ENCODE measurements at places on chromosomes 11 and 22.

DNA sequence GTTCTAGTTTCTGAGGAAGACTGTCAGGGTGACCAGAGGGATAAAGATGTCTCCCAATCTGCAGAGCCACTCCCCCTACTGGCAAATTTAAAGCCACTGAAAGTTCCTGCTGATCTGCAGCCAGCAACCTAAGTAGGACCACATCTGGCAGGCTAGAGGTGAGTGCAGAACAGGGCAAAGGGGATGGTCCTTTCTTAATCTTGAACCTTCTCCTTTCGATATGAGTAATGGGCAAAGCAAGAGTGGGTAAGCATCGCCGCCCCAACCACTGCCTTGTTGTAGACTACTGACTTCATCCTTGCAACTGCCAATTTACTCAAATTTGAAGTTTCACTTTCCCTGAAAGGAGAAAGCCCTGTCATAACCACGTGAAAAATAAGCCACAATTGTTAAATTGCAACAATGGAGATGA, 30.7 kb downstream of the SCUBE2 start:
- DNase-seq, result no peak

GRCh38 chr11:101046947-101047346, 82.7 kb downstream of the PGR start:
- DNase-seq, result no peak

DNA sequence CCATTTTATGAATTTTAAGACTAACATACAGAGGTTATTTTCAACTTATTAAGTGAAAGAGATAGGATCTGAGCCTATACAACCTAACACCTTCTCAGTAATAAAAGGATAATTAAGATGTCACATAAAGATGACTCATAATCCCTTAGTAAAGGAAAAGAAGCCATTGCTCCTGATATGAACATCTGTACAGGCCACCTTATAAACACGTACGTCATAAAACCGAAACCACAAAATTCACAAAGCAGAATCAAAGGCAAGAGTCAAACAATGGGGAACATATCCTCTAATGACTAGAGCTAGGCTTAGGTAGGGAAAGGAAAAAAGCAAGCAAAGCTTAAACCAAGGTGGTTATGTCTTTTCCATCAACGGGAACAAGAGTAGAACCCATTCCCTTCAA, 103.5 kb downstream of the KCNA4 start:
- no peak for DNase-seq

GRCh38 chr22:50482107-50483074, 1.0 kb downstream of the ADM2 start:
- no peak for DNase-seq

GRCh38 chr11:96178887-96179279, 164.1 kb downstream of the MAML2 start:
- no peak for DNase-seq

DNA sequence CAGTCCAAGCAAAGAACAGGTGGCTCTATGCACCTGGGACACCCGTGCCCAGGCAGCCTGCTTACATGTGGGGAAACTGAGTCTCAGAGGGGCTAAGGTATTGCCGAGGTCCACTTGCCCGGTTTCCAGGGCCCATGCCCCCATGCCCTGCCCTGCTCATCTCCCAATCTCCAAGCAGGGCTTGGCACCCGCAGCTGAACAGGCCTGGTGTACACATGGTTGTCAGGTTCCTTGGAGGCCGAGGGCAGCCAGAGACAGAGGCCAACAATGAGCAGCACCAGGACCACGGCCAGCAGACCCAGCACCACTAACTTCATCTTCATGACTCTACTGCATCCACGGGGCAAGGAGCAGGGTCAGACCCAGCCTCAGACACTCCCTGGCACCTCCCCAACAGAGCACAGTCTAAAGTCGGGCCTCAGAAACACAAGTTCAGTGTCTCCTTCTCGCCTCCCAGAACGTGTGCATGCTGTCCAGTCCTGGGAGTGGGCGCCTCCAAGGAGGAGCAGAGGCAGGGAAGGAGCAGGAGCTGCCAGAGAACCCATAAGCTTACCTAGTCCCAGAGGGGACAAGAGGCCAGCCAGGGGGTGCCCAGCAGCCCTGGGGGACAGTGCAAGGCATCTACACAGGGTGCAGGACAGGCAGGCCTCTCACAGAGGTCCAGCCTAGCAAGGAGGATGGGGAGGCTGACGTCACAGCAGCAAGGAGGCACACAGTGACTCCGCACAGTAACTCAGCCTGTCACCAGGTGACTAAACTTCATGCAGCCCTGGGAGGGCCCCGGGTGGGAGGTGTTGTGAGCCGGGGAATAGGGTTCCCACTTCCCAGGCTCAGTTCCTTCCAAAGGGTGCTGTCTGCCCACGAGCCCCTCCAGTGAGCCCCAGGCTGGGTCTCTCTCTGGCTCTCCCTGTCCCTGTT, 20.2 kb upstream of the RGL4 start:
- no peak for DNase-seq

DNA sequence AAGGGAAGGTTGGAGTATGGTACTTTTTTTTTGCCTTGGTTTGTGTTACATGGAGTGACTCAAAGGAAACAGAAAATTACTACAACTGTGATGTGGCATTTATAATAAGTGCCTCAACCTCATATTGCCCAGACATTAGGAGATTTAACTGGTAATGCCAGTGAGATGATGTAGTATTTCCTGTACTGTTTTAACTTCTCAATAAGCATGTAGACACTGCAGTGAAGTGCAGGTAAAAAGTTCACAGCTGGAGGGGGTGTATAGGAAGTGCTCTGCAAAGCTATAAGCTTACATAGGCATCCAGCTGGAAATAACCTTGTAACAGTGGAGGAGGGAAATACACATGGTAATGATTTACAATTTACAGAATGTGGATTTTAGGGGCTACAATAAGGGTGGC, 138.2 kb upstream of the MTMR2 start:
- no peak for DNase-seq

DNA sequence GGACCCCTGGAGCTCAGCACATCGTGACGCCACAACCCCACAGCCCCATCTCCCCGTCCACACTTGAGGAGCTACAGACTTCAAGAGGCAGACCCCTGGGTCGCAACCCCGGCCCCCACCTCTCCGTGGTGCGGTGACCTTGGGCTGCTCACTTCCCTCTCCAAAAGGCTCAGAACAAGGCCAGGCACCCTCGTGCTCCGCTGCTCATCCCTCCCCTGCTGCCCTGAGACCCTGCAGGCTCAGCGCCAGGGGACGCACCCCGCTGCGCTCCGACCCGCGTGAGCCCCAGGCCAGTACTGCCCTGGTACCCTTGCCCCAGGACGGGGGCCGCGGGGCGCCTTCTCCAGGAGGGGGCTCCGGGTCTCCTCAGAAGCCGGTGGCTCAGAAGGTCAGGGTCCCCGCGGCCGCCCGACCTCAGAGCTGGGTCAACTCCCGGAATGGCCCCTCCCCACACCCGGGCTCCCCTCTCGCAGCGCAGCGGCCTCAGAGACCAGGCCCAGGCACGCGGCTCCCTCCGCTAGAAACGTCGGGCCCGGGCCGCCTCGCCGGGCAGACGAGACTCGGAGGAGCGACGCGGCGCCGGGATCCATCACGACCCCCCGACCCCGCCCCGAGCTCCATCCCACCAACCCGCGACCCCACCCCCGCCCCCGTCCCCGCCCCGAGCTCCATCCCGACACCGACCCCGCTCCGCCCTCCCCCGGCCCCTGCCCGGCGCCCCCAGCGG, 563 bp downstream of the GATD1 start:
- DNase-seq, result no peak

- no peak for DNase-seq
These were observed 50.1 kb downstream of the MUC6 start for GRCh38 chr11:986270-986951.

GRCh38 chr11:76781046-76781801, 1.9 kb upstream of the TSKU start:
- DNase-seq, result no peak

- DNase-seq, result no peak
These were observed 2.8 kb downstream of the CEP57 start for GRCh38 chr11:95793116-95793515.

- DNase-seq, result no peak
These were observed 43.7 kb upstream of the ARHGAP20 start for GRCh38 chr11:110755941-110756340.

DNA sequence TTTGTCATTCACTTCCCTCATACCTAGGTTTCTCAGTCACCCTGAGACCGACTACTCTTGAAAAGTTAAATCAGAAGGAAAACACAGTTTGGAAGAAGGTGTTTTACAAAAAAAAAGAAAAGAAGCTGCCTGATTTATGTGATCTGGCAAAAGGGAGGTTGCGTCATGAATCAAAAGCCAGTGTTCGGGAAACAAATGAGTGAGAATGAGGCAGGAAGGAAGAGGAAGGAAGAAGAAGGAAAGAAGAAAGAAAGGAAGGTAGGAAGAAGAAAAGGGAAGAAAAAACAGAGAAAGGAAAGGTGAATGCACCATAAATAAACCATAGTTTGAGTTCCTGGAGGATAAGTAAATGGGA, 314.6 kb downstream of the BLID start:
- no peak for DNase-seq

GRCh38 chr11:64235437-64236161, 1.2 kb downstream of the VEGFB start:
- no peak for DNase-seq

GRCh38 chr11:91261513-91261912, 963.1 kb upstream of the FAT3 start:
- no peak for DNase-seq

- DNase-seq, result no peak
These were observed 27.2 kb upstream of the PPARA start for GRCh38 chr22:46122980-46123693.

DNA sequence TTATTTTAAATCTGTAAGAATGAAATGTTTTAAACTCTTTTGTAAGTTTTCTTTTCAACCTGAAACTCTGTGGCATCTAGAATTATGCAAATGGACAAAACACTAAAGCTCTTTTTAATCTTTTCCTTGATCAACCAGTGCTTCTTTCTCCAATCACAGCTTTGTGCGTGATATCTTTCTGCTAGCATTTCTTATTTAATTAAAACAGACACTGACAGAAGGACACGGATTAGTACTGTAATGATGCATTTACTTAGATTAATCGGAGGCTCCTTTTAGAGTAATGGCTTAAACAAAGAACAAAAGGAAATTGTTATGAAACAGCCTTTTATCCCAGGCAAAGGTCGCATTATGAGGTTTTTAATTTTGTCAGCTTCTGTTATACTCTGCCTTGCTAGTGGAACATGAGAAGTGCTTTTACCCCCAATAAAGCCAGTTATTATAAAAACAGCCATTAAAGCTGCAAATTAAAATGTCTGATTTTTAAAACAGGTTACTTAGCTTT, 48.5 kb upstream of the SOX6 start:
- DNase-seq, result no peak

- DNase-seq, result no peak
These were observed 84.3 kb downstream of the PANX1 start for GRCh38 chr11:94212898-94213297.

DNA sequence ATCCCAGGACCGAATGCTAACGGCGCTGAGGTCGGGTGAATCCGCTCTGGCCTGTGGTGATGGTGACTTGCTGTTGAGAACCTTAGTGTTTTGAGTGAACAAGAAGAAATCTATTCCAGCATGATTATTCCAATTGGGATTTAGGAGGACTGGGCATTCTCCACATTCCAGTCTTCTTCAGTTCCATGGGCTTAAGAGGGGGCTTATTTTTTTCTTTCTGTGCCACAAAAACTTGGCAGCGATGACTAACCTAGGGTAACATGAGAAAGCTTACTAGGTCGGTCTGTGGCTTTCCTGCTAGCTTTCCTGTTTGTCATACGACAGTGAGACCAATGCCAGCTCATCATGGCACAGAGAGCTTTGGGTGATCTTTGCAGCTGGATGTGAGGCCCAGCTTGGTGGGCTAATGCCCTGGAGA, 62.9 kb upstream of the ATXN10 start:
- no peak for DNase-seq

GRCh38 chr11:18669219-18669596, 29.4 kb upstream of the TMEM86A start:
- DNase-seq, result no peak

DNA sequence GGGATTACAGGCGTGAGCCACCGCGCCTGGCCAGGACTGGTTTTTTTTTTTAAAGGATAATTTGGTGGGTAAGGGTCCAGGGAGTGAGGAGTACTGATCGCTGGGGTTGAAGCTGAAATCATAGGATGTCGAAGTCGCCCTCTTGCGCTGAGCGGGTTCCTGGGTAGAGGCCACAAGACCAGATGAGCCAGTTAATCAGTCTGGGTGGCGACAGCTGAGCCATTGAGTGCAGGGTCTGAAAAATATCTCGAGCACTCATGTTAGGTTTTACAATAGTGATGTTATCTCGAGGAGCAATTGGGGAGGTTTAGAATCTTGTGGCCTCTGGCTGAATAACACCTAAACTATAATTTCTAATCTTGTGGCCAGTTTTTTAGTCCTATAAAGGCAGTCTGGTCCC, 7.8 kb downstream of the APOL5 start:
- no peak for DNase-seq

GRCh38 chr11:60498399-60498798, 5.8 kb downstream of the MS4A12 start:
- no peak for DNase-seq

DNA sequence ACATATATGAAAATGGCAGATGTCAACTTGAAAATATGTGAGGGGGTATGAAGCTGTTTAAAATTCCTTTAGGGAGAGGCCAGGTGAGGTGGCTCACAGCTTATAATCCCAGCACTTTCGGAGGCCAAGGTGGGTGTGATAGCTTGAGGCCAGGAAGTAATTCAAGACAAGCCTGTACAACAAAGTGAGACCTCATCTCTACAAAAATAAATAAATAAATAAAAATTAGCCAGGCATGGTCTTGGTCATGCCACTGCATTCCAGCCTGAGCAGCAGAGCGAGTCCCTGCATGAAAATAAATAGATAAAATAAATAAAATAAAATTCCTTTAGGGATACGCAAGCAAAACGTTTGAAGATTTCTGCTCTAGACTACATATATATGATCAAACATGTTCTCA, 38.1 kb upstream of the FAM181B start:
- no peak for DNase-seq

GRCh38 chr11:128868841-128869671, 2.0 kb upstream of the KCNJ1 start:
- no peak for DNase-seq

- no peak for DNase-seq
These were observed 7.4 kb downstream of the PLXNB2 start for GRCh38 chr22:50299785-50300619.

GRCh38 chr11:130178441-130179339, 19.1 kb downstream of the ST14 start:
- no peak for DNase-seq

DNA sequence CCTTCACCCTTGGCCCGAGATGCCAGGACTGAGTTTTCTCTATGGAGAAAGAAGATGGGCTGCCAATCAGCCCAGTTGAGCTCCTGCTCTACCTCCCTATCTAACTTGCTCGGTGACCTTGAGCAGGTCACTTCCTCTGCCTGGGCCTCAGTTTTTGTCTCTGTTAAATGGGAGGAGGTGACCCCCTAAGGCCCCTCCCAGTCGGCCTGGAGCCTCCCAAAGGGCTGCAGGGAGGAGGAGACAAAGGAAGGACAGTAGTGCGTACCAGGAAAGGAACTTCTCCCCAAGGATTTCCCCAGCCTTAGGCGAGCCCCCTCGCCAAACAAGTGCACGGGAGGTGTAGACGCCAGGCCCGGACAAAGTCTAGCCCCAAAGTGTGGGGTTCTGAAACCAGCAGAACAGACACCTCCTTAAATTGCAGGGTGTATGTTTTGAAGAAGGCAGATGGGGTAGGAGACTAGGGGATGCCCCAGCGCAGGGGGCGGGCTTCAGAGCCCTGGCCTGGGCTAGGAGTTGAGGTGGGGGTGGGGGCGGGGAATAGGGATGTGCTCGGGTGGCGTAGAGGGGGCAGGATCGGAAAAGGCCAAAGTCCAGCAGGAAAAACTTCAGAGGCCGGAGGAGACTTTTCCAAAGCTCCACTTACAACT, 1.0 kb downstream of the CBX7 start:
- no peak for DNase-seq

All from dorsolateral prefrontal cortex (tissue), 122 donors.